CD4-positive, alpha-beta memory T cell (primary cell): ENCODE measurements at places on chromosomes 3 and 15.

- DNase-seq = no peak
Observed at GRCh38 chr15:98560338-98560737, 88.0 kb upstream of the IGF1R start.

DNA sequence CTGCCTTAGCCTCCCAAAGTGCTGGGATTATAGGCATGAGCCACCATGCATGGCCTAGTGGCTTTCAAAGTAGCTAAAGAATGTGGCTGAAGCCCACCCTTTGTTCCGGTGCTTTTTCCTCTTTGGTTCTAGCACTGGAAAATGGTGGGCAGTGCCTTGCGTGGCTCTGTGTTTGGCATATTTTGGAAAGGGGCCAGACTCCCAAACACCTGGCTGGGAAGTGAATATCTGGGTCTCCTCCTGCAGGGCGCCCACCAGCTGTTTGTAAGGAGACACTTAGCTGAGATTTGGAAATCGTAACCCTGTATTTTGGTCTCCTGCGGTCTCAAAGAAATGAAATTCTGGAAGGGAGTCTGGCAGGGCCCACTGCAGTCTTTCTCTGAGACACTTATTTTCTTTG, 336.4 kb downstream of the IL20RB start:
- DNase-seq = no peak

DNA sequence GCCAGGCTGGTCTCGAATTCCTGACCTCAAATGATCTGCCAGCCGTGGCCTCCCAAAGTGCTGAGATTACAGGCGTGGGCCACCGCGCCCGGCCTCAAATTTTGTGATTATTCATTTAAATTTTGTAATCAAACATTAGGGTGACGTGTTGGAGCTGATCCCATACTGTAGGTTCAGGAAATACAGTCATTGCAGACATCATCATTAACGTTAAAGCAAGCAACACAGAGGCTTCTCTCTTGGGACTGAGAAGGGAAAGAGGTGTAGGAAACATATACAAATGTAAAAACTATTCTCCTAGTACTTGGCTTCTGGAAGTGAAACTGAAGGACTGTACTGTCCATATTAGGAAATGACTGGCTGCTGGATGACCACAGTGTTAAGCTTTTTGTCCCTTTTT, 11.1 kb upstream of the ARID3B start:
- no peak for DNase-seq

DNA sequence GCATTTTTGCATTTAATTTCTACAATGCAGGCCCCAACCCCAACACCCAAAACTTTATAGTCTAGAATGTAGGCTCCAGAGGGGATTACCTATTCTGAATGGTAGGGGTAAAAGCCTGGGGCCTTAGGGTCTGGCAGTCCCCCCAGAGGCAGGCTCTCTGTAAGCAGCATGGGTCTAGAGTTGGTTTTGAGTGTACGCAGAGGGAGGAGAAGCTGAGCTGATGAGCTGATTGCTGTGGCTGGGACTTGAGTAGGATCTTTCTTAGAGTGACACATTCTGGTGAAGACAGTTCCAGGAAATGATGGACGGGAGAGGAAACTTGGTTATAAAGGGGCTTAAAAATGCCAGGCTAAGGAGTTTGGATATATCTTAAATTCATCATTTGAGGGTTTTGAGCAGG, 2.1 kb downstream of the LPP start:
- no peak for DNase-seq

- DNase-seq = no peak
Observed at GRCh38 chr3:82020282-82020681, 258.8 kb upstream of the GBE1 start.

DNA sequence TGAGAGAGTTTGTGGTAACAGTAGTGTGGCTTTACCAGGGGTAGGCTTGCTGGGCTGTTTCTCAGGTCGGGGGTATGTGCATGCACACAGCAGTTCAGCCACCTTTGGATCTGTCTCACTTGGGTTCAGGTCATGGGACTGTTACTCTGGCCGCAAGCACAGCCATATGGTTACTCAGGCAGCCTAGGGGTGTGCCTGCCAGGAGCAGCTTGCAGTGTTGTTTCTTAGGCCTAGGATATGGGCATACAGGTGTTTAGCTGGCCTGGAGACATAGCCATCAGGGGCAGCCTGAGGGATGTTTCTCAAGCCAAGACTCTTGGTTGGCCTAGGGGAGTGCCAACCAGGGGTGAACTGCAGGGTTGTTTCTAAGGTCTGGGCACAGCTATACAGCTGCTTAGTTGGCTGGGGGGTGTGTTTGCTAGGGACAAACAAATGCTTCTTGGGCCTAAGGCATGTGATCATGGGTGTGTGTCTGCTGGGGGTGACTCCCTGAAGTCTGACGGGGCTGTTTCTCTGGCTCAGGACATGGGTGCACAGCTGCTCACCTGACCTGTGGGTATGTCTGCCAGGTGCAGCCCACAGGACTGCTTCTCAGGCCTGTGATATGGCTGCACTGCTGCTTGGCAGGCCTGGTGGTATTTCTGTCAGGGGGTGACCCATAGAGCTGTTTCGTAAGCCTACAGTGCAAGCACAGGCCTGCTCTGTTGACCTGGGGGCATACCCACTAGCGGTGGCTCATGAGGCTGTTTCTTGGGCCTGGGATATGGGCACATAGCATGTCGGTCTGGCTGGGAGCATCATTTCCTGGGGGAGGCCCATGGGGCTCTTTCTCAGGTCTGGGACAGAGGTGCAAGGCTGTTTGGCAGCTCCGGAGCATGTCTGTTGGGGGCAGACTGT, 168.0 kb upstream of the THRB start:
- no peak for DNase-seq

DNA sequence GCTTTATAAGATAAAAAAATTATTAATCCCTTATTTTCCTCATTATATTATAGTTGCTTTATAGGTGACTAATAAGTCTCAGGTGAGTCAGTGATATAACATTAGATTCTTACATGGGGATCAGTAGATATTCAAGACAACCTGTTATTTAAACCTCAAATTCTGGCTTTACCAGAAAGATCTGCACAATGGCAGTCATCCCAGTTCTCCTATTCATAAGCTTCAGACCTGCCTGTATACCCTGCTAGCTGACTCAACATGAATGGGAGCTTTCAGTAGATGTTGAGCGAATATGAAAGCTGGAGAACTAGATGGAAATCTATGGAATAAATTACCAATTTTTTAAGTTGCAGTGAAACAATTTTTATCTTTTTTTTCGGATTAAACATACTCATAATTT, 20.5 kb upstream of the CCDC54 start:
- DNase-seq = no peak

DNA sequence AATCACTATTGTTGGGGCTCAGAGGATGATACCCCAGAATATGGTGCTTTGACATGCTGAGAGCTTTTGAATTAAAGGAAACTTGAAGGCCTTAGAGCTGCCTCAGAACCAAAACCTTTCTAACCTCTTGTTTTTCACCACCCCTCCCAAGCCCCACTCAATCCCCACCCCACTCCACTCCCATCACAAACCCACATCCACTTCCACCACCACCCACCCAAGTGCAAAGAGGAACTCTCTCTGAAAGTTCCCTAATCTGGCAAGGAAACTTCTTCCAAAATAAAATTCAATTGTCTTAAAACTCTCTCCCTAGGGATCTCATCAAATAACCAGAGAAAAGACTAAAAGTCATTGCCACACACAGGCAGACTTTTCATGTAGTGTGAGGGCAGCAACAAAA, 301.2 kb upstream of the ARHGEF26 start:
- no peak for DNase-seq

GRCh38 chr3:115397433-115397832, 225.9 kb upstream of the GAP43 start:
- DNase-seq = no peak

DNA sequence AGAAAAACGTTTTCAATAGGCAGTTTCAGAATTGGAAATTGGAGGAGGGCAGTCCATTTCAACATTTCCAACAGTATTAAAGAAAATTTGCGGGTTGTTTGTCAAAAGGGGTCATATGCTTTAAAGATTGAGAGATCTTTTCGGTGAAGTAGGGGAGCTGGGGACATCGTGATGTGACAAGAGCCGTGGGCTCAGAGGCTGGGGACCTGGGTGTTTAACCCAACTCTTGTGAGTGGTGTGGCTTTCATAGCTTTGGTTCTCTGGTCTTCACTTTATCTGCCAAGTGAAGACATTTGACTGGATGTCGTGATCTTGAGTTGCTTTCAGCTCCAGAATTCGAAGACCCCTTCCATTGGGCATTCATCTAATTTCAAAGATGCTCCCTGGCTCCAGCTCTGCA, 133.2 kb downstream of the PGPEP1L start:
- no peak for DNase-seq

DNA sequence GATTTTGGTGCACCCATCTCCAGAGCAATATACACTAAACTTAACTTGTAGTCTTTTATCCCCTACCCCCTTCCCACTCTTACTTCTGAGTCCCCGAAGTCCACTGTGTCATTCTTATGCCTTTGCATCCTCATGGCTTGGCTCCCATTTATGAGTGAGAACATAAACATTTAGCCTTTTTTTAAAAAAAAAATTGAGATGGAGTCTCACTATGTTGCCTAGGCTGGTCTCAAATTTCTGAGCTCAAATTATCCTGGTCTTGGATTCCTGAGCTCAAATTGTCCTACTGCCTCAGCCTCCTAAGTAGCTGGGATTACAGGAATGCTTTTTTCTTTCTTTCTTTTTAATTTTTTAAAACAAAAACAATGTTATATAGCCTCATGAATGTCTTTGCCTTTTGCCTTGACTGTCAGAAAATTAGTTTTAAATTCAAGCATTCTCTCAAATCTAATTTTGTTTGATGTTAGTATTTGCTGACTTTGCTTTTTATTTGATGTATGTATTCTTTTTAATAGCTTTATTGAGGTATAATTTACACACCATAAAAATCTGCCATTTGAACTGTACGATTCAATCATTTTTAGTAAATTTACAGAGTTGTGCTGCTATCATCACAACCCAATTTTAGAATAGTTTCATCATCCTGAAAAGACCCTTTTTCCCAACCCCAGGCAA, 46.9 kb downstream of the NFKBIZ start:
- no peak for DNase-seq

DNA sequence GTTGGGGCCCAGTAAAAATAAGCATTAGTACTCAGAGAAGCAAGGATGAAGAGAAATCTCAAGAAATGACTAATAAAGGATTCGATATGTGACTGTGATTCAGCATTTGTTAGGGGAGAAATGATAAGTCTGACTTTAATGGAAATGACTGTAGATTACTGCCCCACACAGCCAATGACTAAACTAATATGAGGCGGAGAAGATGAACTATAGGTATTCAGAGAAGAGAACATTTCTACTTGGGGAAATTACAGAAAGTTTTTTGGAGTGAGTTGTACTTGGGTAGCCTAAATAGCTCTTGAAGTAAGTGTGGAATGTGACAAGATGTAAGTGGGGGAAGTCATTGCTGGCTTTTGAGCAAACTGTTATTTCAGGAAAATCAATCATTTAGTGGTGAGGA, 380.0 kb downstream of the PDCD6IP start:
- no peak for DNase-seq

GRCh38 chr15:70140025-70140542, 42.4 kb upstream of the TLE3 start:
- no peak for DNase-seq

DNA sequence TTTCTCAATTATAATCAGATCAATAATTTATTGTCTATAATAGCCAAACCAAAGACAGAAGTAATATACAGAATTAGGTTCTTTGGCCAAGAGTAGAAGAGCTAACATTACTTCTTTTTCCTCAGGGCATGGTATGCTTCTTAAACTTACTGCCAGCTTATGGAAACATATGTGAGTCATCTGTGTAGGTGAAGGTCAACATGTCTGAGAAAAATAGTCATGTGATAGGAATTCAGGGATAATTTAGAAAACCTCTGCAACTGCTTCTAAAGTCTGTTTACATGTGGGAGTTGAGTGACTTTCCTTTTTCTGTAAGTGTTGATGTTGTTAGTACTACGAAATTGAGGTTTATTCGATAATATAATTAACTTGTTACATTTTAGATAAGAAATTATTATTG, 19.2 kb upstream of the MAP6D1 start:
- DNase-seq = no peak

GRCh38 chr3:108001457-108001856, 89.4 kb downstream of the CD47 start:
- DNase-seq = no peak

- DNase-seq = peak; percentile 7
Observed at GRCh38 chr3:99686955-99687612, 48.7 kb downstream of the COL8A1 start.

DNA sequence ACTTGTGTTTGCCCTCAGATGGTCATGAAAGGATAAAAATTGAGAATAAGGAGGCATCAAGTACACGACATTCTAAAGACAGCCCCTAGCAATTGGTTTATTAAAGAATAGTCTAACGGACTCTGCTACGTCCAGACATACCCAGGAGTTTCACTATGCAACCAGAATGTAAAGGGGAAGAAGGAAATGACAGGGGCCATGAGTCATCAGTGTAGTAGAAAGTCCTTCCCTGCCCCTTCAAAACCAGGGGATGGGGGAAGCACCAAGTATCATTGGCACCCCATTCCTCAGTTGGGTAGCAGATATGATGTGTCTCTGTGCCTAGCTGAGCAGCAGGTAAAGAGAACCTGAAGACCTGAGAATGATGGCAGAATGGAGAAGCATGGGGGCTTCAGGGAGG, 367.4 kb downstream of the IL20RB start:
- DNase-seq = no peak

DNA sequence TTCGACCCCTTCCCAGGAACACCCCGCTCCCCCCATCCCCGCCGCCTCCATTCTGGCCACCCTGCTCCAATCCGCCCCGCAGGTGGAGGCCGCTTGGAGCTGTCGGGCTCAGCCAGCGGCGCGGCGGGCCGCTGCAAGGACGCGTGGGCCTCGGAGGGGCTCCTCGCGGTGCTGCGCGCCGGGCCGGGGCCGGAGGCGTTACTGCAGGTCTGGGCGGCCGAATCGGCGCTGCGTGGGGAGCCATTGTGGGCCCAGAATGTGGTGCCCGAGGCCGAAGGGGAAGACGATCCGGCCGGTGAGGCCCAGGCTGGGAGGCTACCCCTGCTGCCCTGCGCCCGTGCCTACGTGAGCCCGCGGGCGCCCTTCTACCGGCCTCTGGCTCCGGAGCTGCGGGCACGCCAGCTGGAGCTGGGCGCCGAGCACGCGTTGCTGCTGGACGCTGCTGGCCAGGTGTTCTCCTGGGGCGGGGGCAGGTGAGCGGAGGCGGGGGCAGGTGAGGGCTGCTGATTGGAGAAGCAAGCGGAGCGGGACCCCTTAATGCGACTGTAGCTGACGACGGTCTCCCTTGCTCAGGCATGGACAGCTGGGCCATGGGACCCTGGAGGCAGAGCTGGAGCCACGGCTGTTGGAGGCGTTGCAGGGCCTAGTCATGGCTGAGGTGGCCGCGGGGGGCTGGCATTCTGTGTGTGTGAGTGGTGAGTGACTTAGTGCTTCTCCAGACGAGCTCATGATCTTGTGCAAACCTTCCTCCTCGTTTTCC, 2.5 kb downstream of the RCCD1 start:
- peak; percentile 48 for DNase-seq
